ENCODE measurements at places on chromosomes 5 and 9. TPM values are rescaled to one million over a fixed set of nuclear protein-coding genes. Genes with fewer than 3 reads are reported as not detected.

DNA sequence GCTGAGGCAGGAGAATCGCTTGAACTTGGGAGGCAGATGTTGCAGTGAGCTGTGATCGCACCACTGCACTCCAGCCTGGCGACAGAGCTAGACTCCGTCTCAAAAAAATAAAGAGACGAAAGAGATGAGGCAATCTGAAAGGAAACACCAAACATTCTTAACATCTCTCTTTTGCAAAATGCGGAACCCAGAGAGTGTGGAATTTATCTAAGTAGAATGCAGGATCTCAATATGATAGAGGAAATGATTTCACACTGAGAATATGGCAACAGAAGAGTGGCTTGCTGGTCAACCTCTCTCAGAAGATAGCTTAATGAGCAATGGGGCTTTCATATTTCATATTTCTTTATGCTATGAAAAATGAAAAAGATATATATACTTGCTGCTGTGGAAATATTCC is 33.4 kb upstream of the PCA3 start:
- no peak for DNase-seq

DNA sequence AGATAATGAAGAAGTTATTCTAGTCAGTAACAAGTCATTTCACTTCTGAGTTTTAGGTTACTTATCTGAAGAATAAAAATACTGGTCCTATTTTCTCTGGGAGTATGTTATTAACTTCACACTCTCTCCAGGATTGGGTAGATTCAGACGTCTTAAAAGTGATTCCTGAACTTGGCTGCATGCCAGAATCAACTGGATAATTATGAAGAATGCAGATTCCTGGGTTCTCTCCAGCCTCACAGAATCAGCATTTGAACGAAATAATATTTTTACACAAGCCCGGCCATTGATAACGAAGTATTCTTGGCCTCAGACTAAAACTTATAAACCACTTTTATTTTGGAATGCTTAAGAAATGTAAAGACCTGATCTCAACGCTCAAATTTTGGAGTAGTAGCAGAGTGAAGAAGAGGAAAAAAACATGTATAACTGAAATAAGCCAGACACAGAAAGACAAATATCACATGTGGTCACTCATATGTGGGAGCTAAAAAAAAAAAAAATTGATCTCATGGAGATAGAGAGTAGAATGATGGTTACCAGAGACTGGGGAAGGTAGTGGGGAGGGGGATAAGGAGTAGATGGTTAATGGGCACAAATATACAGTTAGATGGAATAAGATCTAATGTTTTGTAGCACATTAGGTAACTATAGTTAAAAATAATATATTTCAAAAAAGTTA is 507.3 kb downstream of the ISL1 start:
- DNase-seq, result no peak

GRCh38 chr9:137647096-137647714 is 28.4 kb downstream of the EHMT1 start:
- no peak for DNase-seq

DNA sequence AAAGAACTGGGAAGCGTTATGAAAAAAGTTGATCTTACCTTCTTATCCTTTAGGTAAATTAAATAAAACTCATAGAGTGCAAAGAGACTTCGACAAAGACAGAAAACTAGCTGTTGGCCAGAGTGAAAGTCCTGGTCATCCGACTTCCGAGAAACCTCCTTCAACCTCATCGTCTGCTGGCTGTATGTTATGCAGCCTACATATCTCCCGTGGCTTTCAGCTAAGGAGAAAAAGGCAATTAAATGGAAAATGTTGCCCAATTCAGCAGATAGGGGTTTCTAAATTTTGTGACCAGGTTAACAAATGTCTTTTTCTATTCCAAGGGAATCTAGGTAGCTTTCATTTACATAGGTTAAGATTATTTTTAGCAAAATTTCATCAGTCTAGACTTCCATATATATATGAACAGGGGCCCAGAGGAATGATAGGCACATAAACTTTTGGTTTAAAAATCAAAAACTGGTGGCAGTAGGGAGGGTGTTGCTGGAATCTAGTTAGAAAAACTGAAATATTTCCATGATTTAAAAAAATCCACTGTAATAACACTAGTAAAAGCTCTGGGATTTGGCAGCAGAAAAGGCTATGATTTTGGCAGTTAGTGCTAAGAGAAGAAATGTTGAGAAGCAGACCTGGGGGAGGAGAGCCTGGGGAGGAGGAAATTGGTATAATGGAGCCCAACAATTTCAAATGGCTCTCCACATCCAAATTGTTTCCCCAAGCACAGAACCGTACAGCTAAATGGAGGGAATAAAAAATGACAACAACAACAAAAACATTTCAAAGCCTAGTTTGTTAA is 32.1 kb downstream of the RAI14 start:
- DNase-seq, result no peak

GRCh38 chr9:99783799-99784198 is 37.9 kb upstream of the NR4A3 start:
- no peak for DNase-seq

DNA sequence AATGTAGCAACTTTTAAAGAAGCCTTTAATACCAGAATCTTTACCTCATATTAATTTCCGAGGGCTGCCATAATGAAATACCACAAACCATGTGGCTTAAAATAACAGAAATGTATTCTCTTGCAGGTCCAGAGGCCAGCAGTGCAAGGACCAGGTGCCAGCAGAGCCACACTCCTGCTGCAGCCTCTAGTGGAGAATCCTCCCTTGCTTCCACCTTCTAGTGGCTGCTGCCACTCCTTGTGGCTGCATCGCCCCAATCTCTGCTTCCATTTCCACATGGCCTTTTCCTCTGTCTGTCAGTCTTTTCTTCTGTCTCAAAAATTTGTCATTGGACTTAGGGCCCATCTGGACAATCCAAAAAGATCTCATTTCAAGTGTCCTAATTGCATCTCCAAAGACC is 401.5 kb downstream of the EFNA5 start:
- no peak for DNase-seq

DNA sequence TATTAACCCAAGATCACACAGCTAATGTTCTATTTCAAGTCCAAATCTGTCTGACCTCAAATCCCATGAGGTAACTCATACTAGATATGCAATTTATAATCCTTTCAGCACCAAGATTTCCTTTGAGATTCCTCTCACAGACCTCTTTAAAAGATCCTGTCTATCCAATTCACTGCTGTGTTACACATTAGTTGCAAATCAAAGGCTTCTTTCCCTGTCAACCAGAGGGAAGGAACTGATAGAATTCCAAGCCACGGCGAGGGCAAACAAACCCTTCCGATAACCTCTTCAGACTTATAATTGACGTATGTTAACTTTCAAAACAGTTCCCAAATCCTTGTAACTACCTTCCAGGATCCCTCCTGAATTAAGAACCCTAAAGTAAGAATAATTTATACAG is 168.9 kb downstream of the DRD1 start:
- DNase-seq, result no peak

- no peak for DNase-seq
Observed at GRCh38 chr5:139091439-139092156, 106.6 kb downstream of the SIL1 start.

GRCh38 chr5:163938595-163938994 is 433.2 kb downstream of the MAT2B start:
- DNase-seq, result no peak

DNA sequence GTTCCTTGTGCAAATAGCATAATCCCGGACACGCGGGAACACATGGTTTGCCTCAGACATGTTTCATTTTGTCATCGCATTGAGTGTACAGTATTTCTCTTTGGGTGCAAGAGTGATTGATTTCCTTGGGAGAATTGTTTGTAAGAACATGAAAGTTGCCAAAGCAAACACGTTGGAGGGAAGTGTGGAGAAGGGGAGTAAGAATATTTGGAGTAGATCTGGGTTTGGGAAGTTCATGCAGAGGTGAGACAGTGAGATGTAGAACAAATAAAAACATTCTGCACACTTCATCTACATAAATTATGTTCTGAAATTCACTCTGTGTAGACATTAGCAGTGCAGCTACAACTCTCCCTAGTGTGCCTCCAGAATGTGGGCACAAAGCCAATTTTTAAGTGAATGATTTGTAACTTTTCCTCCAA is 24.0 kb downstream of the FOXD1 start:
- DNase-seq, result no peak

DNA sequence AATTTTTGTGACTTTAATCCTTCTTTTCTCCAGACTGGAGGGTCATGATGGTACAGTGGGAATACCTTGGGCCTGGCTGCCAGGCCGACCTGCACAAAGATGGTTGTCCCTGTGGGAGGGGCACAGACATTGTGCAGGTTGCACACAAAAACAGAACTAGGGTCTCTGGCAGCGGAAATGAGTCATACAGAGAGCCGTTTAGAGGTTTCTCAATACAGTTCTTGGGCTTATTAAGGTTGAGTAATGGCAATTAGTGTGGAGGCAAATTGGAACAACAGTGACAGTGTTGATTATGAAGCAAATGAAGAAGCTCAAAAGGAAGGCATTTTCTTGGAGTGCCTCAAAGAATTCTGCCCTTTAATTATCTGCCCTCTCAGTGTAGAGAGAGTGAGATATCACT is 173.6 kb downstream of the TENT4A start:
- no peak for DNase-seq

FGD3 gene
- total RNA-seq, result 3.3 TPM

PTPDC1 gene
- 12.7 TPM for total RNA-seq

All from HCT116 (cell line).